ENCODE measurements at places on chromosomes 3 and 15. TPM values are rescaled to one million over a fixed set of nuclear protein-coding genes. Genes with fewer than 3 reads are reported as not detected.

Gene SCN5A
- total RNA-seq: 5.2 TPM

Gene CHMP2B
- 10.8 TPM for total RNA-seq

Gene SLC35G2
- 16.8 TPM for total RNA-seq

Gene CLDN11
- total RNA-seq: 216 TPM

Gene KLHL40
- total RNA-seq: not detected

All from bladder microvascular endothelial cell (primary cell).